Naive thymus-derived CD4-positive, alpha-beta T cell (primary cell): ENCODE measurements at places on chromosomes 4 and X. TPM values are rescaled to one million over a fixed set of nuclear protein-coding genes. Genes with fewer than 3 reads are reported as not detected.

DNA sequence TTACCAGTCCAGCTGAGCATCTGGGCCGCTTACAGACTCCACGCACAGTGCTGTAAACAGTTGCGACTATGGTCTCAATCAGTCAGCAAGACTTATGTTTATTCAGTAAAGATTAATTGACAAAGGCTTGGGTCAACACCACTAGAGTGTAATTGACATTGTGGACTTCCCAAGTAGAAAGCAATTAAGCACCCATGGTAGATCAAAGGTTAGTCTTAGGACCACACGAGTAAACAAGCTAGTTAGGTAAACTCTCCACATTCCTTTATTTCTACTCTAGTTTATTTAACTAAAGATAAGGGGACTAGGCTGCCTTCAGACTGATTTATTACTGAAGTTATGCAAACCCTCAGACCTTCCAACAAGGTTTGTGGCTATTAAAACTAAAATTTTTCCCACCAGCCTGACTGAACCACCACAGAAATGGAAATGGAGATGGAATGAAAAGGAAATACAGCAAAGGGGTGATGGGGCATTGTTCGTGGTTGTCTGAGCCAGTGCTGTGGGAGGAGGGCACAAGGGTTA is 44.2 kb downstream of the MTHFD2L start:
- no peak overlapping the region for H3K4me3 ChIP-seq
- no peak for DNase-seq
- no peaks in the 10 kb centered on the region for H3K36me3 ChIP-seq
- no peak overlapping the region for H3K27ac ChIP-seq
- no peaks in the 10 kb centered on the region for H3K27me3 ChIP-seq

DNA sequence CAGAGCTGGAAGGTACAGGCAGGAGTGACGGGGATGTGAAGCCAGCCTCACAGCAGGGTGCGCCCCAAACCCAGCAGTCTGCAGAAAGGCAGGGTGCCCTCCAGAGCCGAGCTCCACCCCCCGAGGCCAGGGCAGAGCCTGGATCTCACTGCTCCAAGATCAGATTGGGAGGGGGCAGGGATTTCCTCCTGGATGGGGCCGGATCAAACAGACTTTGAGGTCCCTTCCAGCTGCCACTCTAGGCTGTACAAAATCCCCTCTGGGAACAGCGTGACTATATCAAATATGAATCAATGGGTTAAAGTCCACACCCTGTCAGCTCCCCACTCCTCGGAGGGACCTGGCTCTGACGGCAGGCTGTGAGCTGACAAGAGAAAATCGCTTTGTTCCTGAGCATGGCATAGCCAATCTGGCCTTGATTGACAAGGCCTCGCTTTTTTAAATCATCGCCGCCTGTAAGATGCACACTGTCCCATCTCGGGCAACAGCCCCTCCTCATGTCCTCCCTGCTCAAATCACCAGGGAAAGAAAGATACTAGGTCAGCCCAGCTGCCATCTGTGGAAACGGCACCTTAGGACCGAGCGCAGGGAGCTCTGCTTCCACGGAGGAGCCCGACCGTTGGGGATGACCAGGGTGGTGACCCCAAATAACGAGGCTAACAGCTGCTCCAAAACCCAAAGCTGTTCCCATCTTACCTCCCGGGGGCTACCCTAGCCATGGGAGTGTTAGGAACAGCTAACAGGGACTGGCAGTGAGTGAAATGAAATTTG is 39.9 kb downstream of the PSAPL1 start:
- H3K4me1 ChIP-seq: no peaks in the 10 kb centered on the region
- no peak overlapping the region for H3K27ac ChIP-seq
- H3K36me3 ChIP-seq: no peaks in the 10 kb centered on the region
- no peaks in the 10 kb centered on the region for H3K27me3 ChIP-seq

DNA sequence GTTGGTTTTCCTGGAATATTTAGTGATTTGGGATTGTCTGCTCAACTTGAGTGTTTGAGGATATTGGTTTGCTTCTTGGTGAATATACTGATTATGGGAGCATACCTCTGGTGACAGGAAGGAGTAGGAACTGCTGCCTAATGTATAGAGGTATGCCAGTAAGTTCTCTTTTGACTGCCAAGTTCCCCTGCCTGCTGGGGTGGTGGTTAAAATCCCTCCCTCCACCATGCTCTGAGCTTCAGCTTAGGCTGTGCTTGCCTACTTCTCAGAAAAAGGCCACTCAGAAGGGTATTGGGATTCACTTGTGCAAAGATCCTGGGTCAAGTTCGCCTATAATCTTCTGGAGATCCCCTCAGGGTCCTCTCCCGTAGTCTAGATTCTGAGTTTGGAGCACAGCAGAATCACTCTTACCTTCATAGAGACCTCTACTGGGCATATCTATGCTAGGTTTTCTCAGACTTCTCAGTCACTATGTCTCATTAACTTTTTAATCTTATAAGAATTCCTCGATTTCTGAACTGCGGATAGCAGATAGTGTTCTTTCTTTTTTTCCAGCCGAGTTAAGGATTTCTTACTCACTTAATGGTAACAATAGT is 44.7 kb upstream of the DCK start:
- H3K4me3 ChIP-seq: no peak overlapping the region
- H3K27ac ChIP-seq: no peak overlapping the region
- no peaks in the 10 kb centered on the region for H3K36me3 ChIP-seq
- no peaks in the 10 kb centered on the region for H3K27me3 ChIP-seq

DNA sequence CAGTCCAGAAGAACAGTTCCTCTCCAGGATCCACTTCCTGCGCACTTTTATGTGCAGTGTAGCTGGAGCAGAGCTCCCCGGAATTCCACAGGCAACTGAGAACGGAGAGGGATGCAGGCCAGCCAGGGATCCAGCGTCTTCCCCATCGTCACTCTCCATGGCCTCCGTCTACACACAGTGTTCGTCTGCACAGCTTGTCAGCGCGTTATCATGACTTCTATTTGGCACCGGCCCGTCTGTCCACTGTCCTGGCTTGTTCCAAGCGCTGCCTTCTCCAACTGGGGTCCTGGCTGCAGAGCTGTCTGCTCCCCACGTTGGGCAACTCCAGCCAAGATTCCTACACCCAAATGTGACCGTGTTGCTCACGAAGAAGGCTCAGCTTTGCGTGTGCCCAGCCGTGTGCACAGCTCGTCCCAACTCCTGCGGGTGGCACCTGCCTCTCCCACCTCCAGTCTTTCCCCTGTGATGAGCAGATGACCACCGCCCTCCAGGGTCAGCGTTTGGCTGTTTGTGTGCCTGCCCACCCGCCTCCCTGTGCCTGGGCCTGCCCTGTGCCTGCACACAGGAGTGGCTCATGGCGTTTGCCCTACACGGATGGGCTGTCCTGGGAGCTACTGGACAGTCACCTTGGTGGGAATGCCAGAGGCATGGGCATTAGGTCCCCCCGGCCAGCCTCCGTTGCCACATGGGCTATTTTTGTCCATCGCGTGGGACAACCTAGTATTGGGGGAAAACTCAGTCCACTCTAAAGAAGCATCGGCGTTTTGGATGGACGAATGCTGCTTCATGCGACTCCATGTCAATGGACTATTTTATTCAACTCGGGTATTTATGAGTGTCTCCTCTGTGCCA is 2.2 kb upstream of the CTBP1 start:
- no peak overlapping the region for H3K4me3 ChIP-seq
- H3K27ac ChIP-seq: peak overlapping the region; percentile 97
- no peak for DNase-seq
- H3K4me1 ChIP-seq: peaks cover 41% of the 10 kb centered on the region

- no peaks in the 10 kb centered on the region for H3K36me3 ChIP-seq
- DNase-seq: no peak
- peaks cover 17% of the 10 kb centered on the region for H3K4me1 ChIP-seq
- no peaks in the 10 kb centered on the region for H3K27me3 ChIP-seq
- no peak overlapping the region for H3K4me3 ChIP-seq
Measured at GRCh38 chr4:2574863-2575262, 38.4 kb downstream of the FAM193A start.

GRCh38 chr4:110196871-110197528 is 1.4 kb downstream of the ELOVL6 start:
- H3K4me3 ChIP-seq: peak overlapping the region; percentile 97
- DNase-seq: peak; percentile 58
- H3K27me3 ChIP-seq: no peaks in the 10 kb centered on the region
- H3K4me1 ChIP-seq: no peaks in the 10 kb centered on the region
- peaks cover 9% of the 10 kb centered on the region for H3K36me3 ChIP-seq

DNA sequence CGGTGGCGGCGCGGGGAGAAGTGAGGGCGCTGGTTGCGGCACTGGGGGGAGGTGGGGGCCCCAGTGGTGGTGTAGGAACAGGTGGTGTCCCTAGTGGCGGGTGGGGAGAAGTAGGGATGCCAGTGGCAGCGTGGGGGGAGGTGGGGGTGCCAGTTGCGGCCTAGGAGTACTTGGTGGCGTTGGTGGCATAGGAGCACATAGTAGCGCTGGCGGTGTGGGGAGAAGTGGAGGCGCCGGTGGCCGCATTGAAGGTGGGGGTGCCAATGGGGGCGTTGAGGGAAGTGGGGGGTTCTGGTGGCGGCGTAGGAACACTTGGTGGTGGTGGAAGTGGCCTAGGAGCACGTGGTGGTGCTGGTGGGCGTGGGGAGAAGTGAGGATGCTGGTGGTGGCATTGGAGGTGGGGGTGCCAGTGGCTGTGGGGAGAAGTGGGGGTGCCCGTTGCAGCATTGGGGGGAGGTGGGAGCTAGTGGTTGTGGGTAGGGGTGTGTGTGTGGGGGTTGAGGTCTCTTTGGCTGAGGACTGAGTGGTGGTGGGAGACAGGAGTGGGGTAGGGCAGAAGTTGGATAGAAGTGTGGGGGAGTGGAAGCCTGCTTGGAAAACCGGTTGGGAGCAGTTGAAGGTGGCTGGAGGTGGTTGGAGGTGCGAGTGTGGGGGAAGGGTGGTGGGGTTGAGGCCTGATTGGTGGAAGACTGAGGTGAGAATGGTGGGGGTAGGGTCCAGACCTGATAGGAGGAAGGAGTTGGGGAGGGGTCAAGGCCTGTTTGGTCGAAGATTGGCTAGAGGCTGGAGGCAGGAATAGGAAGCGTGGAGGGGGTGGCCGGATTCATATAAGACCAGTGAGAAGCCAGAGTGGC is 1.1 kb downstream of the GCNA start:
- no peak overlapping the region for H3K27ac ChIP-seq
- peaks cover 3% of the 10 kb centered on the region for H3K36me3 ChIP-seq
- DNase-seq: no peak
- no peaks in the 10 kb centered on the region for H3K4me1 ChIP-seq

DNA sequence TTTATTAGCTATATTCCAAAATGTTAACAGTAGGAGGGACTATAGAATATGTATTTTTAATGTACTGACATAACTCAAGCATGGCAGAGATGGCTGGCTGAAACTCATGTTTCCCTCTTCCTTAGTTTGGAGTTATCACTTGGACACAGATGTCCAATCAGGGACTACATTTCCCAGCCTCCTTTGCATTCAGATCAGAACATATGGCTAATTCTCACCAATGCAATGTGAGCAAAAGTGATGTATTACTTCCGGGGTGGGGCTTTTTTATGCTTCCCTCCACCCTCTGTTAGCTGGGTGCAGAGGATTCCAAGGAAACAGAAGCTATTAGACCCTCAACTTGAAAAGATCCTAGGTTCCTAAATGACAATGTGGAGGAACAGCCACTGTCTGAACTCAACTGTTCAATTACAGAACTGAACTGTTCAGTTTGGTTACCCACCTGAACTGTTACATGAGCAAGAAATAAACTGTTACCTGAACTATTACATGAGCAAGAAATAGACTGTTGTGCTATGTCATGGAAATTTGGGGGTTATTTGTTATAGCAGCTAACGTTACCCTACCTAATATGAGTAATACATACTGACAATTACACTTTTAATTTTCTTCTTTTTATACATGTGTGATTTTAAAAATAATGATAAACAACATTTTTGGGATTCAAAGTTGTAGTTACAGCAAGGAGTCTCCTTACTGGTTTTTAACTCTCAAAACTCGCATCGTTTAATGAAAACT is 29.6 kb upstream of the ERVMER34-1 start:
- no peaks in the 10 kb centered on the region for H3K36me3 ChIP-seq
- no peak overlapping the region for H3K27ac ChIP-seq
- no peaks in the 10 kb centered on the region for H3K4me1 ChIP-seq
- H3K4me3 ChIP-seq: no peak overlapping the region

DNA sequence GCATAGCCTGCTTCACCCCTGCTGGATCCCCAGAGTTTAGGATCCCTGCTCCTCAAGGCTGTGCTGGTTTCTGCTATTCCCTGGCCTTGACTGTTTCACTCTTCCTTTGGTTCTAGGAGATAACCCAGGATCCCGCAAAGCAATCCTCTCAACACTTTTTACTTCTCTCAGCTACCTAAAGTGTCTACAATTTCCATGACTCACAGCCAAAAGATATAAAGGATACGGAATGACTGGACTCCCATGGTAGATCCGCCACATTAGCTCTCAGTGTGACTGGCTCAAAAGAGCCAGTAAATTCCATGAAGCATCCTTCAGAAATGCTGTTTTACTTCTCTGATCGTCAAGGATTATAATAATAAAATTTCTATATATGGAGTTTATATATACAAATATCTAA is 66.3 kb upstream of the TMEM164 start:
- no peaks in the 10 kb centered on the region for H3K4me1 ChIP-seq
- H3K27me3 ChIP-seq: no peaks in the 10 kb centered on the region
- no peak overlapping the region for H3K4me3 ChIP-seq
- H3K27ac ChIP-seq: no peak overlapping the region
- no peaks in the 10 kb centered on the region for H3K36me3 ChIP-seq

Gene TCEAL2
- not detected in 2 replicates for total RNA-seq

Gene NXF2B
- total RNA-seq: not detected in 2 replicates

Gene NEK1
- total RNA-seq: 13.9 TPM

Gene TMPRSS11D
- total RNA-seq: not detected

Gene GPR173
- 0.47 TPM for total RNA-seq

Gene F8A3
- total RNA-seq: 0.84 TPM

Gene NPY2R
- not detected for total RNA-seq

Gene INTS6L
- 46.7 TPM for total RNA-seq

Gene NSG1
- 22.9 TPM for total RNA-seq

Gene PRAF2
- 20.4 and 23.1 TPM in 2 replicates for total RNA-seq

Gene BMPR1B
- total RNA-seq: not detected
